Activated T-helper 9 cell treated with anti-CD3 and anti-CD28 coated beads, Interleukin-2, amount 50 U/mL, for 16 hours (primary cell): ENCODE measurements at places on chromosomes 4 and X.

- DNase-seq: no peak
Observed at GRCh38 chrX:72652082-72652481, 62.0 kb downstream of the PHKA1 start.

DNA sequence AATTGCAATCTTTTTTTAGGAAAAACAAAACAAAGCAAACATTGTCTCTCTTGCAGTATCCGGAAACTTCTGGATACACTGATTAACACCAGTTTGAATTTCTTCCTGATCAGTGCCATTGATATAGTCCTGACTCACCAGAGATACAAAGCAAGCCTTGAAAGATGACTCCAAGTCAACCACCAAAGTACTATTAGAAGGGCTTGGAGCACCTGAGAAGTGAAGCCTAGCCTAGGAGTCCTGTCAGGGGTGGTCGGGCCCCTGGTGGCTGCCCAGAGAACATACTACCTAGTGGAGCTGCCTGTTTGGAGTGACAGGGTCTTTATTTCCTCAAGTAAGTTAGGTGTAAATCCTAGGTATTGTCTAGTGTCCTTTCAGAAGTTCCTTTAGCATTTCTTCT is 593.2 kb downstream of the ZNF674 start:
- no peak for DNase-seq

DNA sequence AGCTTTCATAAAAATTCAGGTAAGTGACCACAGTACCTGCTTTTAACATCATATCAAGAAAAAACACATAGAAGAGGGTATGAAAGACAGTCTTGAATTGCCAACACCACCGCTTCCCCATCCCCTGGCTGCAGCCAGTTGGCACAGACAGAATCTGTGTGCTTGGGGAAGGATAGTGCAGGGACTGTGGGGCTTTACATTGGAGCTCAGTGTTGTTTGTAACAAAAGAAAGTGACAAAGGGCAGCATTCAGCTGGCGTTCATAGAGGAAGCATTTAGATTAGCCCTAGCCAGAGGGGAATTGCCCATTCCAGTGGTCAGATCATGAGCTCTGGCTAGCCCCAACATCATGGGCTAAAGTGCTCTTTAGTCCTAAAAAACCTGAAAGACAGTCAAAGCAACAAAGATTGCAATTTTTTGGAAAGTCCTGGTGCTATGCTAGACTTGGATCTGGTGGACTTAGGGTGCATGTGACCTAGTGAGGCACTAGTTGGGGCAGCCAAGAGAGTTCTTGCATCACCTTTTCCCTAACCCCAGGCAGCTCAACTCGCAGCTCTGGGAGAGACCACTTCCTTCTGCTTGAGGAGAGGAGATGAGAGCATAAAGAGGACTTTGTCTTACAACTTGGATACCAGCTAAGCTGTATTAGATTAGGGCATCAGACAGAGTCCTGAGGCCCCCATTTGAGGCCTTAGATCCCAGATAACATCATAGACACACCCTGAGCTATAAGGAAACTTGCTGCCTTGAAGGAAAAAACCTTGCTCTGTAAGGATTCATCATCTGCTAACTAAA is 1602.4 kb upstream of the ADGRL3 start:
- DNase-seq: no peak

- DNase-seq: no peak
Observed at GRCh38 chr4:143400082-143400481, 63.4 kb downstream of the GAB1 start.

- no peak for DNase-seq
Observed at GRCh38 chr4:123168812-123169211, 227.8 kb upstream of the SPRY1 start.

GRCh38 chr4:154441124-154441523 is 50.5 kb downstream of the DCHS2 start:
- no peak for DNase-seq

- no peak for DNase-seq
Observed at GRCh38 chr4:60133375-60133774, 1066.8 kb upstream of the ADGRL3 start.

DNA sequence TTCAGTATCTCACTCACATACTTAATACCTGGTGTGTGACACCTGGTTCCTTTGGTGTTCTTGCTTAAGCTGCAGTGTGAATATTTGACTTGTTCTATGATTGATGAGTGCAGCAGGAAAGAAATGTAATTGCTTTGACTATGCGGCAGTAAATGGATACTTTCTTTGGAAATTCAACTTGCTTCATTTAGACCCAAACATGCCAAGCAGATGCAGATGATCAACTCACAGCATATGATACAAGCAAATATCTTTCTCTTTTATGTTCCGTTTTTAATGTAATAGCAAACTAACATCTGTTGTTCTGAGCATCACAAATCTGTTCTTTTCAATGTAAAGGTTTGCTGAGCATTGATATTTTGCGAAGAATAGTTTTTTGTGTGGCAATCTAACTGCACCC is 549.5 kb downstream of the C4orf33 start:
- no peak for DNase-seq

GRCh38 chr4:183398298-183399125 is 45.9 kb upstream of the CDKN2AIP start:
- peak; percentile 53 for DNase-seq

DNA sequence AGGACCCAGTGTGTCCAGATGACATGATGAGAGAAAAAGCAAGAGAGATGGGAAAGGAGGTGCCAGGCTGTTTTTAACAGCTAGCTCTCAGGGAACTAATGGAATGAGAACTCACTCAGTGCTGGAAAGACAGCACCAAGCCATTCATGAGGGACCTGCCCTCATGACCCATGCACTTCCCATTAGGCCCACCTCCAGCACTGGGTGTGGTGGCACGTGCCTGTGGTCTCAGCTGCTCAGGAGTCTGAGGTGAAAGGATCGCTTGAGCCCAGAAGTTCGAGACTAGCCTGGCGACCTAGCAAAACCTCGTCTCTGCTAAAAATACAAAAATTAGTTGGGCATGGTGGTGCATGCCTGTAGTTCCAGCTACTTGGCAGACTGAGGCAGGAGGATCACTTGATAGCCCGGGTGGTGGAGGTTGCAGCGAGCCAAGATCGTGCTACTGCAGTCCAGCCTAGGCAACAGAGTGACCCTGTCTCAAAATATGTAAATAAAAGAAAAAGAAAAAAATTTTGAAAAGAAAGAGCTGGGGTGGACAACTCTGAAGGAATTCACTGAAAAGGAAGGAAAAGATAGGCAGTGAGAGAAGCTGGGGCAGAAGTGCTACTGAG is 50.9 kb downstream of the FAM193A start:
- no peak for DNase-seq

DNA sequence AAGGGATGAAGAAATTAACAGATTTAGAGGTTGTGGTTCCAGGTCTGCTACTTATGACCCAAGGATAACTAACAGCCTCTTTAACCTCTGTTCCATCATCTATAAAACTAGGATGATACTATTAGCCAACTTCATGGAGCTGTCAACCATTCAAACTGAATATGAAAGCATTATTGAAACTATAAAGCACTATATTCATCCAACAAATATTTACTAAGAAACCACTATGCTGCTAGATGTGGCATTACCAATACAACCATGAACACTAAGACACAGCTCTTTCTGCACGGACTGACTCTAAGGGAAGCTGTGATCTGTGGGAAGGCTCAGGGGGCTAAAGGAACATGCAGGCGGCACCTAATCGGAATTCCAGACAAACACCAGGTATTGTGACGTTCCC is 66.0 kb downstream of the APBB2 start:
- DNase-seq: no peak

GRCh38 chr4:152021788-152022438 is 261.1 kb upstream of the GATB start:
- no peak for DNase-seq

DNA sequence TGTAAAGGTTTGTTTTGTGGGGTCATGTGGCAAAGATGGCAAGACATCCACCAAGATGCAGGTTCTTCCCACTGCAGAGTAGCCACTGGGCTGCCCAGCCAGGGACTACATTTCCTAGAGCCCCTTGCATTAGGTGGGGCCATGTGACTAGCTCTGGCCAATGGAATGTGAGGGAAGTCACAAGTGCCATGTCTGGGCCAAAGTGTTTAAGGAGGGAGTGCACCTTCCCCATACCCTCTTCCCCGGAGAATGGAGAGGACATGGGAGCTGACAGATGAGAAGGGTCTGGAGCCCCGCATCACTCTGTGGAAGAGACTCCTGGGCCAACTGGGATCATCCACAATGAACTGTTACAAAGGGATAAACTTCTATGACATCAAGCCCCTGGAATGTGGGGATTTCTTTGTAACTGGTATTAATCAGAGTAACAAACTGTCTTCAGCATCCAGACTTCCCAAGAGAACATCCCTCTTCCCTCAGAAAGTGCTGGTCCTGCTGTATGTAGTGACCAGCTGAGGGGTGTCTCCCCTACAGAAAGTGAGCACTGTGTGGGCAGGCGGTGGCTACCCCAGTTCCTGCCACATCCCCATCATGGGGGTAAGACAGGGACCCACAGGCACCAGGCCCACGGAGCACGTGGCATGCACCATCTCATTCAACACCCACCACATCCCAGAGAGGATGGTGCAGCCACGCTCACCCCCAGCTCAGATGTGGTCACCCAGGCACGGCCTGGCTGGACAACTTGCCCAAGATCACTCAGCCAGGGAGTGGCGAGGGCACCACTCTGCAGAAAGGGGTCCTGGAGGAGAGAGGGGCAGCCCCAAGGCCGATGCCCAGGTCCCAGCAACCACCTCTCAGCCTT is 10.9 kb downstream of the PPP2R2C start:
- no peak for DNase-seq

- no peak for DNase-seq
Observed at GRCh38 chr4:5378002-5378401, 326.7 kb downstream of the STK32B start.

- DNase-seq: no peak
Observed at GRCh38 chr4:38980903-38981676, 51.1 kb downstream of the TMEM156 start.
